ENCODE measurements at places on chromosomes 12 and 14. TPM values are rescaled to one million over a fixed set of nuclear protein-coding genes. Genes with fewer than 3 reads are reported as not detected.
A peak's percentile ranks its signal among the peaks of the same experiment; 100 is the strongest.

DNA sequence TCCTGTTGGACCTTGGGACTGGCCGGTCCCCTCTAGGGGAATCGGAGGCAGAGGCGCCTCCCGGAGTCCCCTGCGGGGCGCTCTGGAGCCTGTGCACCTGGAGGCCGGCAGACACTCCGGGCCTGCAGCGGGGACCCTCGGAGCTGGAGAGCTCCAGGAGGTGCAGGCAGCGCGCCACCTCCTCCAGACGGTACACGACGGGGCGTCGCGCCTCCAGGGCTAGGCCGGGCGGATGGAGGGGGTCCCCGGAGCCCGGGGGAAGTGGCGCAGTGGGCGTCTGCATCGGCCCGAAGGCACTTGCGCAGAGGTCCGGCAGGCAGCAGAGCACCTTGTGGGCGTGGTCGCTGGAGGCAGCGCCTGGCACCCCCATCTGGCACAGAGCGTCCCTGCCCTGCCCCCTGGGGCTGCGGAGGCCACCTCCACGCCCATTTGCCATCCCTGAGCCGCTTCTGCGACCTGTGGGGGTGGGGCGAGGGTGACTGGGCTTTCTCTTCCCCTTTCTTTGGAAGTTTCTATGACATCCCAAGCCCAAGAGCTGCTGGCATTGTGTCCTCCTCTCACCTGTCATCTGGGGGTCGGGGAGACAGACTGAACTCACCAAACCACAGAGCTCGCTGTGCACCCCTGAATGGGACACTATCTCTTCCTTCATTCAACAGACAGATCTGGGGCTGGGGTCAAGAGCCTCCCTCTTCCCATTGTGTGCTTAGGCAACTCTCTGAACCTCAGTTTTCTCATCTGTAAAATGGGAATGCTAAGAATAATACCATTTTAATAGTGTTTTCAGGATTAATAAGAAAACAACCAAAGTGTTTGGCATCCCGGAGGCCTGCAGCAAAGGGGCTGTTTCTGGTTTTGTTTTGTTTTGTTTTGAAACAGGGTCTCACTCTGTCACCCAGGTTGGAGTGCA is 37.5 kb upstream of the CORO1C start:
- no peak overlapping the region for H3K27ac ChIP-seq
- peak overlapping the region; percentile 16 for H3K4me3 ChIP-seq
- H3K27me3 ChIP-seq, result no peaks in the 10 kb centered on the region
- DNase-seq, result no peak
- no peaks in the 10 kb centered on the region for H3K36me3 ChIP-seq

Gene NPAS3
- 0.23 TPM for total RNA-seq

DNA sequence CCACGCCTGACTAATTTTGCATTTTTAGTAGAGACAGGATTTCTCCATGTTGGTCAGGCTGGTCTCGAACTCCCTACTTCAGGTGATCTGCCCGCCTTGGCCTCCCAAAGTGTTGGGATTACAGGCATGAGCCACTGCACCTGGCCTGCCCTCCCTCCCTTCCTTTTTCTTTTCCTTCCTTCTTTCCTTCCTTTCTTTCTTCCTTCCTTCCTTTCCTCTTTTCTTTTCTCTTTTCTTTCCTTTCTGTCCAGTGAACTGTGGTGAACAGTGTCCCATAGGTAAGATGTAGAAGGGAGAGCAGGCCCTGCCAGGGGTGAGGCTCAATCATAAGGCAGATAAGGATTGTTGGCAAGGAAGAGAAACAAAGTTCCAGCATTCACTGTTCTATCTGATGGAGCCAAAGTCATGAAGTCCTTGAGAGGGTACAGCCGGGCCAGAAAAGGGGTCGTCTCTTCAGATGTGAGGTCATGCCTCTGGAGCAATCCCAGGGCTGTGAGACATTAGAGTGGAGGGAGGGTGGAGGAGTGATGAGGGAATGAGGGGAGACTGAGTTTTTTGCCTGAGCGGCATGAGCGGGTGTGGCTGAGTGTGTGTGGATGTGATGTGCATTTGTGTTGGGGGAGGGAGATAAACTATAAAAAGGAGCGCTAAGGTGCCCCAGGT is 4.2 kb upstream of the MLF2 start:
- no peaks in the 10 kb centered on the region for H3K36me3 ChIP-seq
- H3K4me3 ChIP-seq, result no peak overlapping the region
- DNase-seq, result no peak
- no peaks in the 10 kb centered on the region for H3K27me3 ChIP-seq

Gene ZFYVE26
- total RNA-seq, result 17.3 TPM

- no peaks in the 10 kb centered on the region for H3K4me1 ChIP-seq
- H3K27me3 ChIP-seq, result peaks cover 2% of the 10 kb centered on the region
- DNase-seq, result no peak
- no peak overlapping the region for H3K4me3 ChIP-seq
- no peaks in the 10 kb centered on the region for H3K36me3 ChIP-seq
- H3K27ac ChIP-seq, result no peak overlapping the region
These were observed 73.3 kb downstream of the NDUFA12 start for GRCh38 chr12:94930216-94930654.

- H3K27ac ChIP-seq, result no peak overlapping the region
- DNase-seq, result no peak
- no peaks in the 10 kb centered on the region for H3K4me1 ChIP-seq
These were observed 368.6 kb downstream of the DAD1 start for GRCh38 chr14:22220427-22220826.

Gene PRB3
- total RNA-seq, result not detected

- H3K27ac ChIP-seq, result no peak overlapping the region
- no peaks in the 10 kb centered on the region for H3K27me3 ChIP-seq
- H3K4me1 ChIP-seq, result no peaks in the 10 kb centered on the region
- H3K36me3 ChIP-seq, result no peaks in the 10 kb centered on the region
- H3K4me3 ChIP-seq, result no peak overlapping the region
These were observed 10.8 kb downstream of the C14orf132 start for GRCh38 chr14:96049932-96050331.

Gene TAS2R19
- 1.1 TPM for total RNA-seq

GRCh38 chr14:96047101-96047500 is 7.9 kb downstream of the C14orf132 start:
- no peak for DNase-seq
- H3K27me3 ChIP-seq, result no peaks in the 10 kb centered on the region
- H3K36me3 ChIP-seq, result no peaks in the 10 kb centered on the region

GRCh38 chr12:123801573-123802178 is 39.6 kb downstream of the DNAH10 start:
- DNase-seq, result no peak
- H3K27ac ChIP-seq, result no peak overlapping the region
- peaks cover 3% of the 10 kb centered on the region for H3K27me3 ChIP-seq

Gene EXOC3L4
- total RNA-seq, result 2.6 TPM

GRCh38 chr14:34277191-34277590 is 184.8 kb downstream of the SPTSSA start:
- H3K27me3 ChIP-seq, result no peaks in the 10 kb centered on the region
- no peaks in the 10 kb centered on the region for H3K4me1 ChIP-seq
- no peak overlapping the region for H3K27ac ChIP-seq
- H3K4me3 ChIP-seq, result no peak overlapping the region
- no peak for DNase-seq

All from Panc1 (cell line).